Nucleus accumbens (tissue), 56 donors: ENCODE measurements at places on chromosomes 3 and 15.
A peak's percentile ranks its signal among the peaks of the same experiment; 100 is the strongest.

DNA sequence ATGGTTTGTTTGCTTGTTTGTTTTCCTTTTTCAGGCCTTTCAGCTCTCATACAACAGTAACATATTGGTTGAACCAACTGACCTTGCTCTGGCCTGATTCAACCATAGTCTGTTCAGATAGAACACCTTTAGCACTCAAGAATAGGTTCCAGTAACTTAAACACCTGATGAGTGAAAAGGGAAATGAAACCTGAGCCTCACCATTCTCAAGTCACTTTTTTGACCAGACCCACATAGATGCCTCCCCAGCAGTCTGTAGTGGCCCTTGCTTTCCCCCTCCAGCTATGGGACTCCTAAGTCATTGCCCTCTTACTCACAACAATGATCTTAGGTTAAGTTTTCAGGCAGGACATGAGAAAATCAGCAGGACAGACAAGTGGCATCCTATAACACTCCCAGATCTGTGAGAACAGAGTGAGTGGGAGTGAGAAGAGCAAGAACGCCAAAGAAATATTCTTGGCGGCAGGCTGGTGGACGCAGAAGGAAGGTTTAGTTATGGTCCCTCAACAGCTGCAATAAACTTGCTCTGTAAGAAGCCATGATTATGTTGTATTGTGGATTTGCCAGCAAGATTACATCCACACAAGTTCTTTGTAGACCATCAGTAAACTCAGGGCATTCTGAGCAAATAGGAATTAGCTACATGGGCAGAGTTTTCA, 367.5 kb downstream of the MECOM start:
- DNase-seq = no peak

DNA sequence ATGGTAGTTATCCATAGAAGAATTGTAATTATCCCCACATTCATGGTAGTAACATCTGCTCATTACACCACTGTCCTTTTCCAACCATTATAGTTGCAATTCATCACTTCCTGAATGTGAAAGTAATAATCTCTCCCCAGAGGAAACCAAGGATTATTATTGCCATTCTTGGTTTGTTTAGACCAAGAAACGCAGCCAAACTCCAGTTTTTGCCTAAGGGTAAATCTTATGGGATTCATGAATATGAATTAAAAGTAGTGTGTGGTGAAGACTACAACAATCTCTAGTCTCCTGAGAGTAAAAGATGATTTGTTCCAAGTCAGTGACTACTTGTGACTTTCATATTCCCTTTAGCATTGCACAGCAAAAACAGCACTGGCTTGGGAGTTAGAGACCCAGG, 45.7 kb upstream of the ABI3BP start:
- no peak for DNase-seq

GRCh38 chr15:82921242-82921641, 31.3 kb downstream of the HOMER2 start:
- DNase-seq = no peak

- DNase-seq = no peak
Observed at GRCh38 chr3:157752956-157753786, 250.0 kb upstream of the VEPH1 start.

DNA sequence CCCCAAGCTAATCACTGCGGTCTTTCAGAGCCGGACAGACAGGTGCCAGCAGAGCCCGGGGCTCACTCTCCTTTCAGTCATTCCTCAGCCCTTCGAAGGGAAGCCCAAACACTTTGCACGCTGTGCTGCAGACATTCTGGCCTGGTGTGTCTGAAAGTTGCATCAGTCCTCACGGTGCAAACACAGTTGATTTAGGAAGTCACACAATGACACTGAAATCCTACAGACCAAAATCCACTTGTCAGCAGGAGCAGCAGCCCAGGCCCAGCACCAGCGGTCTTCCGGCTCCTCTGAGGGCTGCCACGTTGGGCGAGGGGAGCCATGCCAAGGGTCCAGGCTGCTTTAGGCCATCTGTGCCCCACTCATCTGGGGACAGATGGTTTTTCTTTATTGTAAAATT, 61.6 kb downstream of the RGMA start:
- DNase-seq = no peak

- no peak for DNase-seq
Observed at GRCh38 chr15:67097930-67098740, 32.7 kb downstream of the SMAD3 start.

- DNase-seq = no peak
Observed at GRCh38 chr3:138944929-138945708, 1.8 kb downstream of the FOXL2 start.

DNA sequence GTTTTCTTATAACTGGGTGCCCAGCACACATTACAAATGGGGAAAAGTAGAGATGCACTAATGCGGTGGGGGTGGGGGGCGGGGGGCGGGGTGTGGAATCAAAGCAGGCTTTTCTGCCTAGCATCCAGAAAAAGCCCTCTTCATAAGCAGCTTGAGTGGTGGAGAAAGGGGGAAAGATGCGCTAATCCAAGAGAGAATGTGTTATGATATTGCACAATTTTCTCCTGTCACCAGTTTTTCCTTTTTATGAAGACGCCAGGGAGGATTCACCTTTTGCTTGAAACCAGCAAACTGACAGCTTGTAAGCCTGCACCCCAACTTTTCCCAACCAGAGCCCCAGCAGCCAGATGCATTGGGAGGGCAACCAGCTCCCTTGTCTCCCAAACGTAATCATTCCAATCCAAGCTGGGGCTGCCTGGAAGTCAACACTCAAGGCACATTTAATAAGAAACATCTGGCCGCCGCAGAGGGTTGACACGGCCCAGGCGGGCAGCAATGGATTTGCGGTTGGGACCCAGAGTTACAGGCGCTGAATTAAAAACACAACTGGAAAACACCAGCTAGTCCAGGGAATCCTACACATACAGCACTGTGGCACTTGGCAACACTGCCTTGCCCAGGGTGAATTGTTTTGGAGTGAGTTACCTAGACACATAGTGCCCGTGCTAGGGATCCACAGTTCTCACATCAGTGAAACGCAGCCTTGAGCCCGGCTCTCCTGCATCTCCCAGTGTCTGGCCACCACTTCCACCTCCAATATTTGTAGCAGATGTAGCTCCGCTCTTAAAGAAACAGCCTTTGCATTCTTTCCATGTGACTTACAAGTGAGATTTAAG, 218.5 kb upstream of the PRICKLE2 start:
- DNase-seq = no peak

- no peak for DNase-seq
Observed at GRCh38 chr3:128970740-128971047, 23.2 kb downstream of the CFAP92 start.

- no peak for DNase-seq
Observed at GRCh38 chr15:40618023-40618422, 24.0 kb downstream of the KNL1 start.

DNA sequence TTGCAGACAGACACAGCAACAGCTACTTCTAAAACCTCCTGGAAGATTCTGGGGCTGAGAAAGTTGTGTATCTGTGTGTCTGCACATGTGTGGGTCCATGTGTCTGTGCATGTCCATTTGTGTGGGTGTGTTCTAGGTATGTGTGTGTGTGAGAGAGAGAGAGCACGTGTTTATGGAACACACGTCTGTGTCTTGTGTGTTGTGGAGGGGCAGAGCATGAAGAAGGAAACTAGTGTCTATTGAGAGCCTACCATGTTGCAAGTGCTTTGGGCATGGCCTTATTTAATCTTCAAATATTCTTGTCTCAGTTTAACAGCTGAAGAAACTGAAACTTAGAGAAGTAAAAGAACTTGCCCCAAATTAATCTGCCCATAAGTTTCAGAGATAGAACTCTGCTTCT, 327.5 kb downstream of the UACA start:
- no peak for DNase-seq

DNA sequence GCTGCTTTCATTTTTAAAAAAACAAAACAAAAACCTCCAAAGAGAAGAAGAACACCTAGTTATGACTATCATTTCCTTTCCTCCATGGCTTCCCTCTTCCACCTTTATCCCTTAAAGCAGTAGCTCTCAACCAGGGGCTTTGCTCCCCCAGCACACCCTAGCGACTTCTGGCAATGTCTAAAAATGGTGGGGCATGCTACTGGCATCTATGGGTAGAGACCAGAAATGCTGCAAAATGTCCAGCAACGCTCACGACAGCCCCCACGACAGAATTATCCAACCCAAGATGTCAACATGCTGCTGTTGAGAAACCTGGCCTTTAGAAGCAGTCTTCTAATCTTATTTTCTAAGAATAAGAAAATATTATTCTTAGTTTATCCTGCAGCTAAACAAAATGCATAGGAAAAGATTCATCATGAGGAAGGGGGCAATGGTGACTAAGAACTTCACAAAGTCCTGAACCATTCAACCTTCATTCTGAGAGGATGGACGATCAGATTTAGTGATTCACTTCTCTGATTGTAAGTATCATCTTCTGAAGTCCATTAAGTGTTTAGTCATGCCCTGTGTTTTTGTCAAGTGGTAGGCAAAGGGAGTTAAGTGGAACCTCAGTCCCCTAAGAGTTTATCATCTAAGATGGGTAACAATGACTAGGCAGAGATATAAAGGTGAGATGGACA, 81.7 kb downstream of the CCNL1 start:
- no peak for DNase-seq

- no peak for DNase-seq
Observed at GRCh38 chr3:184615396-184615795, 53.8 kb downstream of the EPHB3 start.

- no peak for DNase-seq
Observed at GRCh38 chr3:150582620-150583019, 20.5 kb upstream of the SELENOT start.

DNA sequence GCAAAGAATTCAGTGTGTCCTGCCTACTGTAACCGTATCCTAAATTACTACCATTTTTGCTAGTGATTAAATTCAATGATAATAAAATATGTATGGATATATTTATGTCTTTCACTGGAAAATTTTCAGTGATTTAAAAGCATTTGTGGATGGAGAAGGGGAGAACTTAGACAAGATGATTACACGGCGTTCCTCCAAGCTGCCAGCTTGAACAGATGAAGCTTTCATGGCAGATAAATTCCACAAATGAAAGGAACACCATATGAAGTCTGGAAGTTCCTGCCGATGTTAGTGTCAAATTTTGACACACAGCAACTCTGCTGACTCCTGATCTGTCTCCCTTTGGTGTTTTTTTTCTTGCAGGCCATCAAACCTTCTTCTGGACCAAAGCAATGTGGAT, 364.7 kb downstream of the EPHA3 start:
- DNase-seq = no peak

DNA sequence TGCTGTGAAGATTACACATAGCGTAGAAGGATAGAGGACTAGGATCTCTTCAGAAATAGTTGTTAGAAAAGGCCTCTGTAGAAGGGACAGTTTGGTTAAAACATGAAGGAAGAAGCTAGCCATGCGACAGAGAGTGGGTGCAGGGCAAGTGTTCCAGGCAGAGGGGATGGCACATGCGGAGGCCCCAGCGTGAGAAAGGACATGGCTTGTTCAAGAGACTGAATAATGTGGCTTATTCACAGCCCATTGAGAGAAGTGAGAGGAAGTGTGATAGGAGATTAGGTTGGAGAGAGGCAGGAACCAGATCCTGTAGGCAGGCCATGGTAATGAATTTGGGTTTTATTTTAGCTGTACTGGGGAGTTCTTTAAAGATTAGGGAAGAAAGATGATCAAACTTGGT, 56.4 kb downstream of the NEO1 start:
- DNase-seq = no peak

GRCh38 chr15:31338879-31339557, 12.4 kb downstream of the KLF13 start:
- peak; percentile 20 for DNase-seq

- DNase-seq = no peak
Observed at GRCh38 chr15:47374222-47374621, 343.1 kb upstream of the SEMA6D start.

- no peak for DNase-seq
Observed at GRCh38 chr3:107308716-107309115, 68.5 kb upstream of the CCDC54 start.

GRCh38 chr15:63083044-63083443, 38.6 kb upstream of the LACTB start:
- no peak for DNase-seq

GRCh38 chr3:45026038-45026437, at the start of gene CLEC3B:
Gene CLEC3B, plus strand, starts transcription at chr3:45026303. Its CDS starts 60 bp downstream, at chr3:45026363.
- DNase-seq = no peak

- no peak for DNase-seq
Observed at GRCh38 chr15:74892313-74892712, 2.5 kb downstream of the MPI start.

DNA sequence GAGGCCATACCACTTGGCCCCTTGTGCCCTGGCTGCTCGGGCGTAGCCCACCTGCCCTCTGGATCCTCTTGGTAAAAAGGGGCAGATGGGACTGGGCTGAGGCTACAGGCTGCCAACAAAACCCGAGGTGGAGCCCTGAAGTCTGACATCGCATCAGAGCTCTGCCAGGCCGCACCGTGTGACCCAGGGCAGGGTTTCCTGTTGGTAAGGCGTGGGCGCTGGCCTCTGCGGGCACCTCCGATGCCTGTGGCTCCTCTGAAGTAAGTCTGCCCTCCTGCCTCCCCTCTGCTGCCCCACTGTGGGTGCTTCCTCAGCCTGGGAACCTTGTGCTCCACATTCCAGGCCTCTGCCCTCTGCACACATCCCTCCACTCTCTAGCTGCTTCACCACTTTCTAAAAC, 8.9 kb downstream of the CHDH start:
- no peak for DNase-seq

DNA sequence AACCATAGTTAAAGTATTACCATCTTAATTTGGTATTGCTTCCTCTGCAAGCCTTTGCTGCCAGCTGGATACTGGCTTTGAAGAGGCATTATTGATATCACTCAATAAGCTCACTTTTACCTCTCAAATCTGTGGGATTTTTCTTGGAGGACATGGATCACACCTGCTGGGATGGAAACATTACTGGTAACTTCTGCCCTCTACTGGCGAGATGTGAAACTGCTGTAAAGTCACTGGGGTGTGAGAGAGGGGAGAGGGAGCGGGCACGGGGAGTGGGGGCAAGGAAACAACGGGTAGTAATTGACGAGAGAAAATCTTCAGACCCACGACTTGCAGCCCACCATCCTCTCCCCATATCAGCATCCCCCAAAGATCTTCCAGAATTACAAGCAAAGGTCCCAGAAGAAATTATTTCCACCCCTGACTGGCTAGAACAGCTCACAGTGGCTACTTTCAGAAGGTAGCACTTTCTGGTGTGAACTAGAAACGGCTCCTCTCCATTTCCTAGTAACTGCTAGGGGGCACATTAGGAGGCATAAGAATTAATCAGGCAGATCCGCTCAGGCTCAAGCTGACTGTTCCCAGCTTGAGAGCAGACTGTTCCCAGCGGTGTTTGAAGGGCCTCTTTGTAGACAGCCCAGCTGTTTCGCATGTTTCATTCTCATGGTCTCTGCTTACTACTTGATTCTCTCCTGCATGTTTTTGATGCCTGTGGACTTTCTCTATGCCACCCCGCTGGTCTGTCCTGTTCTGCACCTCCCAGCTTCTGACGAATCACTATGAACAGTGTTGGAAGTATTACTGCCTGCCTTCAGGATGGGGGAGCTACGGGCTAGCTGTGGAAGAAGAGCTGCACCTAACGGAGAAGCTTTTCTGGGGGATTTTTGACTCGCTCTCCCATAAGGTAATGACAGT, 230.4 kb upstream of the CHRM5 start:
- no peak for DNase-seq
